ENCODE measurements at places on chromosomes 13 and 19.

GRCh38 chr19:57830071-57830602 lies at the start of gene ZNF587B:
Gene ZNF587B (plus strand): TSS chr19:57830299. CDS start chr19:57830529, 230 bp downstream.
- peak within 1 kb of the TSS; percentile 94 for H3K27ac ChIP-seq
- DNase-seq, result peak; percentile 91
- peaks cover 3% of the 10 kb centered on the region for H3K27me3 ChIP-seq
- H3K4me1 ChIP-seq, result peaks cover 18% of the 10 kb centered on the region

DNA sequence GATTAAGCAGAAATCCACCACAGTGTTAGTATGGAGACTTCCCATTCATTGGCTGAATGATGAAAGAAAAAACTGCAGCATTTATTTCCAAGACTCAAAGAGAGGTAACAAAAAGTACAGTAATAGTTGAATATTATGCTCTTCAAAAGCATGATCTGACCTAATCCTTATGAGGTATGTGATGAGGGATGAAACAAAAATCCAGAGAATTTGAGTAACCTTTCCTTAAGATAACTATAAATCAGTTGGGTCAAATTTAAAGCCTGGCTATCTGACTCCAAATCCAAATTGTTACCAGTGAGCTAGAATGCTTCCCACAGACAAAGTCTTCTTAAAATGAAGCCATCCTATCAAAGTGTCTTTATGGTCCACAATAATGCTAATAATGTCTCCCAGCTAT lies 38.1 kb downstream of the NUFIP1 start:
- H3K36me3 ChIP-seq, result no peaks in the 10 kb centered on the region
- H3K4me1 ChIP-seq, result no peaks in the 10 kb centered on the region
- peaks cover 2% of the 10 kb centered on the region for H3K27me3 ChIP-seq

DNA sequence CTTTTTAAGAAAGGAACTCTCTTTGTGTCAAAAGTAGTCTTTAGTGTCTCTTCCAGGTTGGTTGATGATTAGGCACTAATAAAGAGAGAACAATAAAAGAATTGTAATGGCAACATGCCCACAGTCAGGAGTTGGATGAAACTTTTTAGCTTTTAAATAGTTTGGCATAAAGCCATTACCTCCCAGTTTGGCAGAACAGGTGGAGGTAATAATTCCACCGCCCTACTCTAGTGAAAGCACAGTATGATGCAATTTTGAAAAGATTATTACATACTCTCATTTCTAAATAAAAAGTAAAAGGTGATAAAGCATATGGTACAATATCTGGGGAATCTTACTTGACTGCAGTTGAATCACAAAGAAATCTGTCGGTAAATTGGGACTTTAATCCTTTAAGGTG lies 497.6 kb downstream of the SUCLA2 start:
- no peaks in the 10 kb centered on the region for H3K27me3 ChIP-seq
- no peak overlapping the region for H3K27ac ChIP-seq
- H3K4me3 ChIP-seq, result no peak overlapping the region
- DNase-seq, result no peak
- H3K36me3 ChIP-seq, result no peaks in the 10 kb centered on the region

- no peak for DNase-seq
- no peaks in the 10 kb centered on the region for H3K27me3 ChIP-seq
- no peaks in the 10 kb centered on the region for H3K36me3 ChIP-seq
- no peak overlapping the region for H3K4me3 ChIP-seq
- no peak overlapping the region for H3K27ac ChIP-seq
Observed at GRCh38 chr13:99197117-99197651, 3.5 kb upstream of the UBAC2 start.

DNA sequence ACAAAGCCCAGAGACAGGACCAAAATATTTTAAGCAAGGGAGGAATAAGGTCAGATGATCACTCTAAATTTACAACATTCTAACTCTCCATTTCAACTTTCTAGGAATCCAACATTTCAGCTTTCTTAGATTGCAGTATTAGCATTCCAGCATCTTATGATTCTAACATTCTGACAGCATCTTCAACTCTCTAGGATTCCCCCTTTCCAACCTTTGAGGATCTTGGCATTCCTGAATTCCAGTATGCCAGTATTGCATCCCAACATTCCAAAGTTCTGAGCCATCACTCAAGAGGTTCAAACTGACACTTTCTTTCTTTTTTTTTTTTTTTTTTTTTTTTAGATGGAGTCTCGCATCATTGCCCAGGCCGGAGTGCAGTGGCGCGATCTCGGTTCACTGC lies 13.8 kb downstream of the TGFB1 start:
- DNase-seq, result no peak
- H3K27me3 ChIP-seq, result peaks cover 8% of the 10 kb centered on the region
- no peak overlapping the region for H3K27ac ChIP-seq
- H3K36me3 ChIP-seq, result no peaks in the 10 kb centered on the region
- no peaks in the 10 kb centered on the region for H3K4me1 ChIP-seq
- no peak overlapping the region for H3K4me3 ChIP-seq

All from glutamatergic neuron (in vitro differentiated cells).